ENCODE measurements at places on chromosomes 1 and 21. TPM values are rescaled to one million over a fixed set of nuclear protein-coding genes. Genes with fewer than 3 reads are reported as not detected.

Gene LCE6A
- total RNA-seq: not detected

DNA sequence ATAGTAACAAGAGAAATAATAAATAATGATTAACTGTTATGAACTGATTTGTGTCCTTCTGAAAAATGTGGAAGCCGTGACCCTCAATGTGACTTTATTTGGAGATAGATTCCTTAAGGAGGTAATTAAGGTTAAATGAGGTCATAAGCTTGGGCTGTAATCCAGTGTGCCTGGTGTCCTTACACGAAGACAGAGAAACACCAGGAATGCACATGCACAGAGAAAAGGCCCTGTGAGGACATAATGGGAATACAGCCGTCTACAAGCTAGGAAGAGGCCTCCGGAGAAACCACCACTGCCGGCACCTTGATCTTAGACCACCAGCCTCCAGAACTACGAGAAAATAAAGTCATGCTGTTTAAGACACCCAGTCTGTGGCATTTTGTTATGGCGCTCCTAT is 215.9 kb downstream of the NEGR1 start:
- no peak for DNase-seq

DNA sequence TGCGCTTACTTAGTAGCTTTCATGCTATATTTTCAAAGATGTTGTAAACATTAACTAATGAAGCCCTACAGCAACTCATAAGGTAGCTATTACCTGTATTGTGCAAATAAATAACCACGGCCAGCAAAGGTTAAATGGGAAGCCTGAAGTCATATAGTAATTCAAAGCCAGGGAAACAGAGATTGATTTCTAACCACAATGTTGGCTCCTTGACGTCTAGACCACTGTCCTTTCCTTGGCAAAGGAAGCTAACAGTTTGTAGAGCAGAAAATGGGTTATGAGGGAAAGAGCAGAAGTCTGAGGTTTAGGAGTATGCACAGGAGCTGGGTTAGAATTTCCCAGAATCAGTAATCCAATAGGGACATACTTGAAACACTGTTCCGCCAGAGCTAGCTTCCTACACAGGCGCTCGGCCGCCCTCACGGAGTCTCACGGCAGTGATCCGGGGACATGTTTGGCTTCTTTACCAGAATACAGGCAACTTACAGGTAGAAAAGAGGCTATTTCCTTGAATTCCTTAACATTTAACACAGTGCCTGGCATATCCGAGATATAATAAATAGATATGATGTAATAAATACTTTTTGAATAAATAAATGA is 298.8 kb upstream of the LYPLAL1 start:
- no peak for DNase-seq

Gene PATJ
- 15.2 TPM for total RNA-seq

DNA sequence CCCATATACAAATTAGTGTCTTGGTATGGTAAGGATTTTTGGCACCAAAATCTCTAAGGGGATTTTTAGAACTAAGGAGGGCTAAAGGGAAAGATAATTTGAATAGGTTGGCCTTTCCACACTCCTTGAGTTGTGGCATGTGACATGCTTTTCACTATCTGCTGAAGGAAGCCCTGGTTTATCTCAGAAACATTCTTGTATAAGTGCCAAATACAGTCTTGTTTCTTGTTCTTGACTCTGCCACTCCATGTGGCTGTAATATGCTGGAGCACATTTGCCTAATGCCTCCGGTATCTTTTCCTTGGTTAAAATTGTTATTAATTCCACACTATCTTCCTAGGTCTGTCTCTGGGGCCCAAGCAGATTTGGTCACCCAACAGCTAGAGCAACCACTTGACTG is 457.0 kb downstream of the USP25 start:
- no peak for DNase-seq

- no peak for DNase-seq
These were observed 10.8 kb downstream of the THEM4 start for GRCh38 chr1:151898519-151898991.

DNA sequence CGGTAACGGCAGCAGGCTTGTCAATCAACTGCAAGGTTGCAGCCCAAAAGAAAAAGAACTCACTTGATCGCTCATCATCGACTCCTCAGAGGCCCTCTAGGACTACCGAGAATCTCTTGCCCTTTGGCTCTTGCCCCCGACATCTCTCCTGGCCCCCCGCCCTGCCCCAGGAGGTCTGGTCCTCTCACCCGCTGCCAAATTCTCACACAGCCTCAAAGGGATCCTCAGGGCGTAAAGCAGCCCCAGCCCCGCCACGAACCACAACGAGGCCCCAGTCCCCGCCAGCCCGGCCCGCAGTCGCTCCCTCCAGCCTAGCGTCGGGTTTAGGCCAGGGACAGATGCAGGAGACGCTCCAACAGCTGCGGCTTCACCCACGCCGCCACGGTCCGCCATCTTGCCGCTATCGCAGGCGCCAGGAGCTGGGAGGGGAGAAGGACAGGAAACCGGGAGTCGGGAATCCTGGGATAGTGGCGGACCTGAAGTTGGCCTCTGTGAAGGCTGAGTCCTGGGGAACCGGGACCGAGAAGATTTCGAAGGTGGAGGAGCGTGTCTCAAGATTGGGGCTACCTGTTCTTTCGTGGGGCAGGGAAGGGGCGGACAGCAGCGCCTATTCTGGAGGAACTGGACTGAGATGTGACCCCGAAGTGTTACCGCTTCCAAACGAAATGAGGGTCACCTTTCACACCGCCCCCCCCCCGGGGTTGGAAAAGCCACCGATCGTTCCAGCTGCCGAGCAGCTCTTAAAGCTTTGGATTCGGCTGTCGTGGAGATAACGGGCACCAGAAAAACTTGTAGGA is at the start of gene ST7L:
ST7L (minus strand) TSS at position 421 of the 797 bp plus-strand sequence; CDS start at position 393, 28 bp downstream.
- peak; percentile 88 for DNase-seq

Gene SERINC2
- 5.1 TPM for total RNA-seq

Gene SRM
- total RNA-seq: 74.2 TPM

DNA sequence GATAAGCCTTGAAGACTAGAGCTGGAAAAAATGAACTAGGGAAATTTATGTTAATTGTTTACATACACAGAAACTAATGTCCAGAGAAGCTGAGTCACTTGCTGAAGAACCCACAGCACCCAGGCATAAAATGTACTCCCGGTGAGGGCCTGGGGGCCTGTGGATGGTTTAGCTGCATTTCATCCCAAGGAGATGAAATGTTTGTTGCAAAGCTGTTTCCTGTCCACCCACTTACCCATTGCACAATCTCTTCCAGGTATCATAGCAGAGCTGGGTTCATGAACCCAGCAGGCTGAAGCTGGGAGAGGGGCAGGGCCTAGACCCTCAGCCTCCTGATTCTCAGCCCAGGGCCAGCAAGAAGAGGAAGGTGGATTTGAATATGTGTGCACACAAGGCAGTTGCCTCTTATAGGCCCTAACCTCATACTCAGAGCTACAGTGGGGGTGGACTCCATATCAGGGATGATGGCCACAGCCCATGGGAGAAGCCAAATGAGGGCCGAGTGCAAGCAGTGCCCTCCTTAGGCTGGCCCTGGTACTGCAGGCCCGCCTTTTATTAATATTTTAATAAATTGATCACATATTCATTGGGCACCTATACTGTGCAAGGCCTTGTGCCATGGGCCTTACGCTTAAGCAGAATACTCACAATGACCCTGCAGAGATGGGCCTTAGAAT is 110.8 kb downstream of the LACTBL1 start:
- no peak for DNase-seq

DNA sequence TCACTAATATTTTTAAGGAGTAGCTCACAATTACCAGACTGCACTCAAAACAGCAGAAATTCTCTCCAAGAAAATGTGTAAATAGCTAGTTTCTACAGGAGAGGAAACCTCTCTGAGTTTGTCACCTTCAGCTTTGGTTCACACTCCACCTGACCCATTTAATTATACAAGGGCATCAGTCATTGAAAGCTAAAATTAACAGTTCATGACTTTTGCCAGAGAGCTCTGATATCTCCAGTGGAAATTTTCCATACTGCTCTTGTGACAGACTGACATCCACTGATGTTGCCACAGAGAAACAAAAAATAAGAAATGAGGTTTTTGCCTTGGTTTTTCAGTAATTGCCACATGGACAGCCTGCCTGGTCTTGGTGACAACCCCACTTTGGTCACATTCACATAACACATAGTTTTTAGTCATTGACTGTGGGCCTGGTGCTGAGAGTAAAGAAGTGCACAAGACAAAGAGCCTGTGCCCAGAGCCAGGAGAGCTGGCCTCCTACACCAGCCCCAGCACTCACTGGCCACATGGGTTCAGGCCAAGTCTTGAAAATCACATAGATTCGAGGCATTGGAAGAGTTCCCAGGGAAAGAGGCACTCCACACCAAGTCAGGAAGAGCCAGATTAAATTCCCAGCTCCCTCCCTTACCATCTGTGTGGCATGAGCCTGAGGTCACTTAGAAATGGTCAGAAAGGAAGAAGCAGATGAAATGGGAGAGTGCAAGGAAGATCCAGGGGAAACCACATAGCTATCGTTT is 13.8 kb upstream of the SIM2 start:
- DNase-seq: no peak

Gene C1orf185
- total RNA-seq: not detected

Gene BTBD19
- total RNA-seq: 22.2 TPM

- no peak for DNase-seq
These were observed at the start of gene PRELP for GRCh38 chr1:203475012-203475981. PRELP (plus strand) TSS chr1:203475806; CDS start chr1:203483185, 7,379 bp downstream.

- DNase-seq: no peak
These were observed 217.2 kb downstream of the ST6GALNAC3 start for GRCh38 chr1:76291737-76292136.

Gene SIM2
- total RNA-seq: not detected

- peak; percentile 86 for DNase-seq
These were observed 276.7 kb downstream of the PCP4 start for GRCh38 chr21:40143822-40144525.

Gene RGS18
- 3.8 TPM for total RNA-seq

Gene OR14K1
- total RNA-seq: not detected

GRCh38 chr1:43878854-43879253 is 54.7 kb upstream of the ARTN start:
- no peak for DNase-seq

DNA sequence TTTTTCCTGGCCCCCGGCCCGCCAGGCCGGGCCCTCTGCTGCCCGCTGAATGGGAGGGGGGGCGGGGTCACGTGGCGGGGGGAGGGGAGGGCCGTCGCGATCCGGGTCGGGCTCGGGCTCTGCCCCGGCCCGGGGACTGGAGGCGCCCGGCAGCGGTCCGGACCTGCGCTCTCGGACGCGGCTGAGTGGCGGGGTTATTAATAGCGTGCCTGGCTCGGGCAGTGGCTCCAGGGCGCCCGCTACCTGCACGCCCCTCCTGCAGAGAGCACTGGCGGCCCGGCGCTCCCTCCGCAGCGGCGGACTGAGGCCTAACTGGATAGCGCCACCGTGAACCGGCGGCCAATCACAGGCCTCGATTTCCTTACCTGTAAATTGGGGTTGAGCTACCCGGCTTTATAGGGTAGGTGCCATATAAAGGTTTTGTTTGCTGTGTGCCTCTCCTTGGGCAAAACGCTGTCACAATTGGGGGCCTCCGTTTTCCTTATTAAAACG is 28.1 kb downstream of the AHDC1 start:
- peak; percentile 89 for DNase-seq

Gene KIF21B
- 2.9 TPM for total RNA-seq

Gene RAB7B
- 9.2 TPM for total RNA-seq

Gene SLC45A1
- total RNA-seq: 5.6 TPM

DNA sequence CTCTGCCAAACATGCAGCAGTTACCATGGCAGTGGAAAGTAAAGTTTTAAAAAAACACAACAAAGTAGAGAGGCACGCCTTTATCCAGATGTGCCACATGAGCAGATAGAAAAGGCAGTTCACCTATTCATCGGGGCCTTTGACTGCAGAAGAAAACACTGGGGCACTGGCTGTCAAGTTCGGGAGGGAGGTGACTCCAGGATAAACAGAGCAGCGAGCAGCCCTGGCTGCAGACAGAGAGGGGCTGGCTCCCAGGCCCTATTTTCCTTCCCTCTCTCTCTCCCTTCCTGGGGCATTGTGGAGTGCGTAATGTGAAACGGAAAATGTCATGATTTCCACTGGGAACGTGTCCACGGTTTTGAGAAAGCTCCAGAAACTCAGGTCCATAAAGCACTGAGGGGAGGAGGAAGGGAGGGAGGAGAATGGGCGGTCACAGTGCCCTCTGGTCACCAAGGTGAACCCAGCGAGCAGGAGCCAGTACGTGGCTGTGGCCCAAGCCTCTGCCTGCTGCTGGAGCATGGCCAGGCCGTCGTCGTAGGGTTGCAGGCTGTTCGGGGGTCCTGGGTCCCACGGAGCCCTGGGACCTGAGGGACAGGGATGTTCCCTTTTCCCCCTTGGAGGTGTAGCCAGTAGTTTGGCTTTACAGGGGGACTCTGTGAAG is 114.7 kb upstream of the IRF2BP2 start:
- DNase-seq: peak; percentile 90
